ENCODE measurements at places on chromosomes 13 and 19. TPM values are rescaled to one million over a fixed set of nuclear protein-coding genes. Genes with fewer than 3 reads are reported as not detected.

GRCh38 chr19:508204-509150 lies 1.2 kb downstream of the TPGS1 start:
- DNase-seq, result no peak

Gene NLRP5
- not detected for polyA plus RNA-seq

- no peak for DNase-seq
Observed at GRCh38 chr13:50127726-50128291, 112.6 kb downstream of the KCNRG start.

Gene HIPK4
- polyA plus RNA-seq, result 0.03 TPM

DNA sequence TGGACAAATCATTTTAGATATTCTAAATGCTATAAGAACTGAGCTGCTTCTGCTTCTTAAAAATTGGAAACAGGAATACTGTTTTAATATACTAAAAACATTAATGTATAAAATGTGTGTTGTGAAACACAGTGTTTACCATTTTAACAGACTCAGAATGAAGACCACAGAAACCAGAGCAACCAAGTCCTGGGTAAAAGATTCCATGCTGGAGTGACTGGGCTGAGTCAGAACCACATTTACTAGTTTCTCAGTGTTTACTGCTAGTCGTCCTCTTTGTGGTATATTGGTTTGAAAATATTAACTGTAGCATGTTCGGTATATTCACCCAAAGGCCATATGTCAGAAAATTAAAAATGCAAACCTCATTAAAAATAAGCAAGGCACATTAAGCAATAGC lies 31.9 kb downstream of the ANKRD10 start:
- DNase-seq, result no peak

DNA sequence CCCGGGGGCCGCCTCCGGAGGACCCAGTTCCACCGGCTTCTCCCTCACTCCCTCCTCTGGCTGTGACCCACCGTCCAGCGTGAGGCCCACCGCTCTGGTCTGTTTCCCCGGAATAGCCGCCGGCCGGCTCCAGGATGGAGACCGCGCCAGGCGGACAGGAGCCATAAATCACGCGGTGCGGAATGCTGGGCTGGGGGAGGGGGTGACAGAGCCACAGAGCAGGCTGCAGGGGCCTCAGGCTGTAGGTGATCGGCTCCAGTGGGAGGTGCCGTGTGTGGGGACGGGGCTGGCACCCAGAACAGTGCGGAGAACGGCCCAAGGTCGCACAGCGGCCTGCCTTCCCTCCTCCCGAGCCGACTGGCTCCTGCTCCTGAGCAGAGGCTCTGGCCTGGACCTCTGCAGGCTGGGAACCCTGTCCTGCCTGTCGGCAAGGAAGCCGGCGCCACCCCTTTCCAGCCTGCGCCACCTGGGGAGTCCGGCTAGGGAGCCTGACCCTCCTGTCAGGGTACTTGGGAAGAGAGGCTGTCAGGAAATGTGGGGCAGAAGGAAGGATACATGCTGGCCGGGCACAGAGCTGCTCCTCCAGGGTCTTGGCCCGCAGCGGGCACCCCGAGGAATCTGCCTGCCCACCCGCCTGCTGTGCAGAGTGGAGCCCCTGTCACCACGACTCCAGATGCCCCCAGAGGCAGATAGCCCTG lies 8.3 kb downstream of the PIAS4 start:
- DNase-seq, result no peak

DNA sequence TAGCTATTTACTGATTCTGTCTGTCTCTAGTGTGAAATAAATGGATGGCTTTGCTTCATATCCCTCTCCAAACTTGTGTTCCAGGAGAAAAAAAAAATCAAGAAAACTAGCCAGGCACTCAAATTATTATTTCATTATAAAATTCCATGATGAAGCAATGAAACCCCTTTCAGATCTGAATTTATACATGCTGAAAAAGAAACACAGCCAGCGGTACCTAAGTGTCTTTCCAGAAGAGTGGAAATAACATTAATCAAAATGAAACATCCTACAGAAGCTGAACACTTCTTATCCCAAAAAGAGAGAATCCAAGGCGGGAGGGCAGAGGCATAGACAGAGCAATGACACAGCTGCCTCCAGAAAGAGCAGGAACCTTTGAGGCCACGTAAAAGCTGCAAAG lies 15.9 kb downstream of the ENOX1 start:
- no peak for DNase-seq

GRCh38 chr19:55622242-55622969 lies 2.0 kb downstream of the ZNF784 start:
- DNase-seq, result no peak

- DNase-seq, result no peak
Observed at GRCh38 chr19:47310819-47311218, 1.2 kb downstream of the C5AR1 start.

- DNase-seq, result no peak
Observed at GRCh38 chr13:76438050-76438449, 448.2 kb downstream of the KCTD12 start.

Gene MYO16
- polyA plus RNA-seq, result 0.08 TPM

Gene FXYD3
- 851 TPM for polyA plus RNA-seq

Gene FPR3
- not detected for polyA plus RNA-seq

DNA sequence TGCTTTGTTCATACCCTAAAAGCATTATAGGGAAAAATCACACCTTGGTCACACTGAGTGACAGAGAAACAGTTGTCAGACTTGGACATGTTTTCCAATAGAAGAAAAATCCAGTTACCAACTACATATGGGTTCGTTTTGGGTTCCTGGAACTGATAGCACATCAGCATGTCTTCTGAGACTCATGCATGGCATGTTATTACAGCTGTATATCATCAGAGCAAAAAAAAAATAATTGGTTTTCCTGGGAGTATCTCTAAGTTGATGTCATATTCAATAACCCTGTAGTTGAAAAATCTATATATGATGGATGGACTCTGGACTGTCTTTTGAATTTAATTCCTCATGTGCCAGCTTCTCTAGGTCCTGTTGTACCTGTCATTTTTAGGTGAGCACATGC lies 211.6 kb downstream of the DNAJC15 start:
- DNase-seq, result no peak

DNA sequence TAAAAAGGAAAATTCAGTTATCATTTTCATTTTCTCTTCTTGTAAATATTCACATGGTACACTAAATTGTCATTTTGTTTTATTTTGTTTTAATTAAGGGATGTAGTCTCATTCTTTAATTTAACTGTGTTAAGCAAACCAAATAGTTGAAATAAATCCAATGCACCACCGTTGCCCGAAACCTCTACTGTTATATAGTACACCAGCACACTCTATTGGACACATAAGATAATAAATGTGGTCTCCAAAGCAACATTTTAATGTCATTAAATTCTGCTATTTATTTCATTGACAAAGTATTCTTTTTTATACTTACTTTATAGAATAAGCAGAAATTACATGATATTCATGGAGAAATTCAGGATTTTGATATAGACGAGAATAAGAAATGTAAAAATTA lies 156.4 kb upstream of the FREM2 start:
- DNase-seq, result no peak

DNA sequence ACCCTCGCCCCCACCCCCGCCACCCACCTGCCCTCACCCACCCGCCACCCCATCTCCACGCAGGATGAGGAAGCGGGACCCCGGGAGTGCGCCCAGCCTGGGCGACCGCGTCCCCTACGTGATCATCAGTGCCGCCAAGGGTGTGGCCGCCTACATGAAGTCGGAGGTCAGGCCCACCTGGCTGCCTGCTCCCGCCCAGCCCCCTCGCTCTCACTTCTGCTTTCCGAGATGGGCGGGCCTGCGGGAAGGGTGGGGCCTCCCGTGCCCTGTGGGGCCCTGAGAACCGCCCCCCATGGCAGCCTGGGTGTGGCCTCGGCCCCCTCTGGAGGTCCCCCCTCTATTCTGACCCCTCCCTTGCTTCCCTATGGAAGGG lies 3.1 kb upstream of the SPIB start:
- no peak for DNase-seq

DNA sequence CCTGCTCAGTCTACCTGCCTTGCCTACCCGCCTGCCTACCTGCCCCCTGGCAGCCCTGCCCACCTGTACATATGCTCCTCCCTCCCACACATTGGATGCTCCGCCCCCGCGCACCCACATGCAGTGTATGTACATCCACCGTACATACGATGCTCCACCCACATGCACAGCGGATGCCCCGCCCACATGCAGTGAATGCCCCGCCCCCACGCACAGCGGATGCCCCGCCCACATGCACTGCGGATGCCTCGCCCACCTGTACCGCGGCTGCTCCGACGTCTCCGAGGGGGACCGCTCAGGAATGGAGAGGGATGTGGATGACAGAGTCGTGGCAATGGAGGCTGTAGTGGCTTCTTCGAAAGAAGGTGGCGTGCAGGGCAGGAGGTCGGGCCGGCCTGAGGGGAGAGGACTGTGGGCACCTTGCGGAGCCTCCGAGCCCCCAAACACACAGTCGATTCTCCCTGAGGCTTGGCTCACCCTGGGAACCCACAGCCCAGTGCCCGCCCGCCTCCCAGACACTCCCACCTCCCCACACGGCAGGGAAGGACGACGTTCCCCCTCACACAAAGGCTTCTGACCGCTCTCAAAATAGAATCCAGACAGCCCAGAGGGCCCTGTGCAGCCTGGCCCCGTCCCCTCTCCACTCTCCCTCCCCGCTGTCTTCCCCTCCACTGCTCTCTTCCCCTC lies 16.5 kb upstream of the CACTIN start:
- no peak for DNase-seq

DNA sequence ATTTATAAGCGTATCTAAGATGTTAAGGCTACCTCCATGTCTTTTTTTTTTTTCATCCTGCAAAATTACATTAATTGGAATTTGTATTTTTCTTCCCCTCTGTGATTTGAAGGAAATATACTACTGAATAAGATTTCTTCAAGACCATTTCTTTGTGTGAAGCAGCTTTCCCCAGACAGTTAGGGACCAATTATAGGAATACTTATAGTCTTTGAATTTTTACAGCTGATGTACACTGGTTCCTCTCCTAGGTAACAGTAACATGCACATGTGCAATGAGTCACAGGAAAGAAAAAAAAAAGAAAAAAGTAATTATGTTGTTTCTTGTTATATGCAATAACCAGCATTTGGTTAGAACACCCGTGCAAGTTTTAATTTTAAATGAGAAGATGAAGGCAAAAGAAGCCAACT lies 82.0 kb downstream of the PCDH9 start:
- no peak for DNase-seq

GRCh38 chr13:86000546-86000945 lies 201.3 kb upstream of the SLITRK6 start:
- no peak for DNase-seq

- DNase-seq, result no peak
Observed at GRCh38 chr13:94548821-94549231, 47.1 kb downstream of the TGDS start.

DNA sequence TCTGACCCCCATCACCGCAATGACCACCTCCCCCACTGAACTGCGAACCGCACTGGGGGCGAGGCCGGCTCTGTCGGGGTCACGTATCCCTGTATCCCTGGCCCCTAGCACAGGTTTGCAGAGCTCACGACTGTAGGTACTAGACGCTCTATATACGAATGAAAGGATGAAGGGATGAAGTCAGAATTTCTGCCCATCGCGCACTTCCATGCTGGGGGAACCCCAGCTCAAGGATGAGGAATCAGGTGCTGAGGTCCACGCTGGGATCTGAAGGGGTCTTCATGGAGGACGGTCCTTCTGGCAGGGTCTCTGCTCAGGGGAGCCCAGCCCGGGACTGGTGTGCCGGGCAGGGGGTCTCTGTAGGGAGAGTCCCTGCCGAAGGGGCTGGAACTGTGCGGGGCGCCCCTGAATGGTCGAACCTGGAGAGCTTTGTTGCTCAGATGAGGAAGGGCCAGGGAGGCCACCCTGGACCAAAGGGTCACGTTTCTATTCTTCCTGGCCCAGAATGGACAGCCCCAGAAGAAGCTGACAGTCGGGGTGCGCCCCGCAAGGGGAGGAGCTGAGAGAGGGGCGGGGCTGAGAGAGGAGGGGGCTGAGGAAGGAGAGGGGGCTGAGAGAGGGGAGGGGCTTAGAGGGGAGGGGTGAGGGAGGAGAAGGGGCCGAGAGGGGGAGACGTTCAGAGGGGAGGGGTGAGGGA lies 37.9 kb upstream of the SEMA6B start:
- DNase-seq, result no peak

DNA sequence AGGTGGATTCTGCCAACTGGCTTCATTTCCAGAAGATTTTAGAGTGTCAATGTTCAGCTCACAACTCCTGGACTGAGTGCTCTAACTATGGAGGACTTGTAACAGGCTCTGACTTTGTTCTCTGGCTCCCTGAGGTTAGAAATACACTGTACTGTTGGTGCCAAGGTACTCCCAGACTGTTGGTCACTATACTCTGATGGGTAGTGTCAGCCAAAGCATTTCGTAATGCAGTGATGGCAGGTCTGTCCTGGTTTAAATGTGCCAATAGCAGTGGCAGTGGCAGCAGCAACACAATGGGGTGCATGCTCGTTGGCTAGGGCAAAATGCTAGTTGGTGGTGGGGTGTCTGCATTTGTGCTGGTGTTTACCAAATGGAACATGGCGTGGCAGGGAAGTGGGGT lies 472.2 kb downstream of the TDRD3 start:
- no peak for DNase-seq

- peak; percentile 4 for DNase-seq
Observed at GRCh38 chr19:35000647-35001501, 751 bp downstream of the GRAMD1A start.

DNA sequence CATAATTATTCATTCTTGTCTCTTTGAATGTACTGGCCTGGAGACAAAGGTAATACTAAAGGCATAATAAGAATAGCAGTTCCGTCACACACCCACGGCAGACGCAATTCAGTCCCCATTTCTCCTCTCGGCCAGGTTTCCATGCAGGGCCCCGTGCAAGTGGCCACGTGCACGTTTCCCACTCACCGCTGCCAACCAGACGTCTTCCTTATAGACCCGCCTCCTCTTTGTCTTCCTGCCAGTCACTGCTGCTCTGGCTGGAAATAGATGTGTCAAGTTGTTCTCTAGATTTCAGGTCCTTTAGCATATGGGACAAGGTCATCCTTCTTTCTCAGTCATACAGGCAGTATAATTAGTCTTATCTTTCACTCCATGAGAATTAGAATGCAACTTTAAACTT lies 204.3 kb downstream of the SUCLA2 start:
- no peak for DNase-seq

Gene KLK2
- polyA plus RNA-seq, result 0.07 TPM

Gene ZNF844
- 0.50 TPM for polyA plus RNA-seq

GRCh38 chr19:6011206-6011605 lies 33.3 kb upstream of the RANBP3 start:
- no peak for DNase-seq
